ENCODE measurements at places on chromosomes 4 and X.

GRCh38 chr4:25481648-25482047 lies 104.6 kb downstream of the ANAPC4 start:
- no peak for DNase-seq

- DNase-seq = peak; percentile 52
These were observed 1.0 kb downstream of the FAT4 start for GRCh38 chr4:125315576-125316400.

DNA sequence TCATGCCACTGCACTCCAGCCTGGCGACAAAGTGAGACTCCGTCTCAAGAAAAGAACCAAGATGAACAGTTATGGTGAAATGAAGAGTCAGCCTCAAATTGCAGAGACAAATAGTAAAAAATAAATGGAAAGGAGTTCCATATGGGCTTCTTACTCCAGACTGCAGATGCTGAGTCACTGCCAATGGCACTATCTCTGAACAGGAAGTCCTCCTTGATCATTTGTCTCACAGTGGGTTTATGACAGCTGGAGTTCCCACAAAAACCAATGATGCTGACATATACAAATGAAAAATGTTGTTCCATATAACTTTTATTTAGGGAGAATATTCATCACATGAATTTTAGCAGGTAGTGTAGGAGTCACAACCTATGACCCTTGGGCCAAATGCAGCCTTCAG lies 631.6 kb downstream of the PCDH18 start:
- DNase-seq = no peak

GRCh38 chrX:109848461-109849050 lies 115.5 kb upstream of the ACSL4 start:
- no peak for DNase-seq

GRCh38 chrX:2652106-2652505 lies 39.0 kb upstream of the CD99 start:
- no peak for DNase-seq

- DNase-seq = no peak
These were observed 52.3 kb upstream of the LSM6 start for GRCh38 chr4:146123231-146123630.

DNA sequence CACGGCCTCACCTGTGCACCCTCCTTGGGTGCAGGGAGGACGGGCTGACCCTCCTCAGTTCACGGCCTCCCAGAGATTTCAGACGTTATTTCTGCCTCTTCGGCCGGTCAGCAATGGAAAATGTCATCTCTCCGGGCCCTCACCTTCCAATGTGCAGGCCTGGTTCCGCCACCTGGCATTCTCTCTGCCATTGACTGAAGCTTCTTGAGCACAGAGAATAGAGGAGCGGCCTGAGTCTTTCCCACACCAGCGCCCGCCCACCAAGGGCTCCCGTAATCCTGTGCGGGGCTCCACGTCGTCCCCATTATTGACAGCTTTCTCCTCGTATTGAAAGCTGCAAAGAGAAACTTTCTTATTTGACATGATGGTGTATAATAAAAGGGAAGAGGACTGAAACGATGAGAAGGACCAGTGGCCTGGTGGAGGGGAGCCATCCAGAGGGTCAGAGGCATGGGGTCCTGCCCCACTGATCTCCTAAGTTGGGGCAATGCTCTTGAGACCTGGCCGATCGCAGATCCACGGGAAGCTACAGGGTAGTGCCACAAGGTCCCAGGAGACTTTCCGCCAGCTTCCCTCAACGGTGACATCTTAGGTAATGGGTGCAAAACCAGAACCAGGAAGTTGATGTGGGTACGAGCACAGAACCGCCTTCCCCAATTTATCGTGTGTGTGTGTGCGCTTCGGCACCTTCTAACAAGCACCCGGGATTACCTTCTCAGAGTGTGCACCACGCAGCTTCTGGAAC lies 20.6 kb downstream of the HTRA3 start:
- DNase-seq = no peak

DNA sequence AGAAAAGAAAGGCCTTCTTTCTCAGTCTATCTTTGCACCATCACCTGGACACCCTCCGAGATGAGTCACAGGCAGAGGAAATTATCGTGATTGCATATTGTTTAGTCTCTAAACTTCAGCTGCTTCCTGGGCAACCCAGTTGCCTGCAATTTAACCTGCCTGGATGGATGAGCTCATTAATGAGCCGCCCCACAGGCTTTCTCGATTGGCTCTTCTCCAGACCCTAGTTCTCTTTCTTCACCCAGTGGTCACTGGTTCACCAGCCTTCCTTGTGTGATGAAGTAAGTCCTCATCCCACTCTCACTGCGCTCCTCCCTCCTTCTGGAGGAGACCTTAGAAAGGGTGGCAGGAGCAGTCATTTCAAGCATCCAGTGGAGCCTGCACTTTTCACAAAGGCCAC lies 94.4 kb downstream of the SOWAHB start:
- DNase-seq = peak; percentile 91

DNA sequence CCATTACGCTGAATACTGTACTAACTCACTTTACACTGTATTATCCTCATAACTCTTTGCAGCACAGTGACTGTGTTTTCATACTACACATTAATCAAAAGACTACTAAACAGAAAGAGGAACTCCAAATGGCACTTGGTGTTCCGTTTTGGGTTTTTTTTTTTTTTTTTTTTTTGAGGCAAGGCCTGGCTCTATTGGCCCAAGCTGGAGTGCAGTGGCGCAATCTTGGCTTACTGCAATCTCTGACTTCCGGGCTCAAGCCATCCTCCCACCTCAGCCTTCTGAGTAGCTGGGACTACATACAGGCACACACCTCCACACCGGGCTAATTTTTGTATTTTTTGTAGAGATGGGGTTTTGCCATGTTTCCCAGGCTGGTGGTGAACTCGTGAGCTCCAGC lies 10.7 kb downstream of the KLHL8 start:
- no peak for DNase-seq

DNA sequence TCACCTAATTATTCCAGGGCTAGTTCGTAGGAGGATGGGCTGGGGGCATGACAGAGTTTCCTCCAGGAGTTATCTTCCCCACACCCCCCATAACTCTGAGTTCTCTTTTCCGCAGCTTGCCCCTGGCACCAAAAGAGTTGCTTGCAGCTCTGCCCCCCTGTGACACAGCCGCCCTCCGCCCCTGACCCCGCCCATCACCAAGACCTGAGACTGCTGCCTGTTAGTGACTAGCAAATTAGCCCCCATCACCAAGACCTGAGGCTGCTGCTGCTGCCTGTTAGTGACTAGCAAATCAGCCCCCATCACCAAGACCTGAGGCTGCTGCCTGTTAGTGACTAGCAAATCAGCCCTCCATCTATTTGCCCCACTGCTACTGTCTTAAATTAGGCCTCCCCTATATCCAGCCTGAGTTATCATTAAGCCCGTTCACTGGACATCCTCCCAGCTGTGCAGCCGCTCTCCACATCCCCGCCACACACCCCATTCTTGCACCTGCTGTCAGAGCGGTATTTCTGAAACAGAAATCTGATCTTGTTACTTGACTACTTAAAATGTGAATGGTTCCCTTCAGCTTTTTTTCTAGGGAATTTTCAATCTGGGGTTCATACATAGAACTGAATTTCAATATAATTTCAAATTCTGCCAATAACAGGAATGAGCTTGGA lies 1.5 kb upstream of the PAPSS1 start:
- DNase-seq = peak; percentile 12

- DNase-seq = no peak
These were observed 21.9 kb downstream of the TXK start for GRCh38 chr4:48112017-48112667.

GRCh38 chr4:171170671-171171070 lies 642.5 kb upstream of the GALNTL6 start:
- no peak for DNase-seq

- no peak for DNase-seq
These were observed 440.2 kb downstream of the PRR32 start for GRCh38 chrX:127259742-127260141.

- no peak for DNase-seq
These were observed 299.0 kb downstream of the RAPGEF2 start for GRCh38 chr4:159401791-159402380.

- DNase-seq = no peak
These were observed 13.6 kb downstream of the CHST7 start for GRCh38 chrX:46587158-46587557.

- no peak for DNase-seq
These were observed 901.5 kb downstream of the ARAP2 start for GRCh38 chr4:35342833-35343232.

- DNase-seq = no peak
These were observed 159.5 kb upstream of the USP38 start for GRCh38 chr4:143025081-143025704.

- peak; percentile 65 for DNase-seq
These were observed 93.6 kb upstream of the MYOZ2 start for GRCh38 chr4:119041951-119042560.

DNA sequence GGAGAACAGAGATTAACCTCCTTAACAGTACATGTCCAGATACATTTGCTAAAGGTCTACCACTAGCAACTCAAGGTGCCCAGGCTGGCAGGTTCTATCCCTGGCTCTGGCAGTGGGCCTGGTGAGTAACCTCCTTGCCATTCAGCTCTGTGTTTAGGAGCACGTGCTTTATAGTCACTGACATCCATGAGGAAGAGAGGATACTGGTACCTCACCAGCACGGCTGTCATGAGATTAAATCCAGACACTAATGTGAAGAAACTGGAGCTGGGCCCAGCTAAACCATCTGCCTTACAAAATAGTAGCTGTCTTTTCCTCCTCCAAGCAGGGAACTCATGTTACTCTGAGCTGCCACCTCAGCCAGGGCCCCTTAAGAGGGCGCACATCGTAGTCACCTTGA lies 45.3 kb downstream of the GPRASP3 start:
- no peak for DNase-seq

- no peak for DNase-seq
These were observed 13.0 kb downstream of the TRAPPC2 start for GRCh38 chrX:13721371-13721770.

GRCh38 chr4:185881430-185881829 lies 69.4 kb upstream of the SORBS2 start:
- DNase-seq = no peak

- DNase-seq = no peak
These were observed 28.6 kb upstream of the OGT start for GRCh38 chrX:71504346-71504745.

GRCh38 chrX:68084765-68085164 lies 348.5 kb downstream of the OPHN1 start:
- DNase-seq = no peak

- DNase-seq = no peak
These were observed 235.0 kb downstream of the MAML3 start for GRCh38 chr4:139919004-139919403.

- DNase-seq = no peak
These were observed 65.7 kb downstream of the MXRA5 start for GRCh38 chrX:3280706-3281105.

- no peak for DNase-seq
These were observed 18.0 kb downstream of the RUFY3 start for GRCh38 chr4:70739496-70740337.

DNA sequence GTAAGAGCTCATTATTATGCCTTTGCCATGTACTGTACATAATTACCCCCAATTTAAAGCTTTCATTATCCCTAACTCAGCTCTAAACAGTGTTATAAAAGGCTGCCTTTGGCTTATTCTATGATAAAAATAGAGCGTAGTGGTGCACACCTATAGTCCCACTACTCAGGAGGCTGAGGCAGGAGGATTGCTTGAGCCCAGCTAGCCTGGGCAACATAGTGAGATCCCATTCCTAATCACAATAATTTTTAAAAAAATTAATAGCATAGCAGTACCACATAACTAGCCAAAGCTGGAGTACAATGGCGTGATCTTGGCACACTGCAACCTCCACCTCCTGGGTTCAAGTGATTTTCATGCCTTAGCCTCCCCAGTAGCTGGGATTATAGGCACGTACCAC lies 112.4 kb downstream of the PDS5A start:
- no peak for DNase-seq

- no peak for DNase-seq
These were observed 125.2 kb downstream of the STIM2 start for GRCh38 chr4:26985873-26986272.

DNA sequence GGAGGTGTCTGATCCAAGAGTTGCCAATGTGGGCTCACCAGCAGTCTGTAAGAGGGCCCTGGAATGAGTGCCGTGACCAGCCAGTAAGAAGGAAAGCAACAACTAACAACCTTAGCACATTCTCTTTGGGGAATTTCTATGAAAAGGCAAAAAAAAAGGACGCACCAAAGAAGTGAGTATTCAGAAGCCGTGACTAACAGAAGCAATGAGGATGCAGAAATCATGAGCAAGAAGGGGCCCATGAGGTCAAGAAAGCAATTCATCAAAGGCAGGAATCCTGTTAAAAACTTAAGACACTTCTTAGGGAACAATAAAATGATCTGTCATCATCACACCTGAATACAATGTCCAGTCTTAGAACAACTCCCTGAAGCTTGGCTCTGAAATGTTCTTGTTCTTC lies 260.5 kb downstream of the RAPGEF2 start:
- DNase-seq = no peak

GRCh38 chrX:48823053-48823452 lies 3.3 kb upstream of the ERAS start:
- no peak for DNase-seq

DNA sequence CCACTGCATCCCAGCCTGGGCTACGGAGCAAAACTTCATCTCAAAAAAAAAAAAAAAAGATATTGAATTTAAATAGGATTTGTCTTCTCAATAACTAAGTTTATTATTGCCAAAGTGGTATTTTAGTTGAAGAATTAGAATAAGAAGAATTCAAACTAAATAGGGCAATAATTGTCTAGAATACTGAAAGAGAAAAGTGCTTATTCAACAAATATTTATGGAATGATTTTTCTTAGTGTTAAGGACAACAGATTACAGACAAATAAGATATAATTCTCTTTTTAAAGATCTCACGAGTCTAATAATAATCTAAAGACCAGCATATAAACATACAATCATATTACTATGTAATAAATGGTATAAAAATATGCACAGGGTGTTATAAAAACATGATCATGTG lies 33.6 kb upstream of the ZFP42 start:
- no peak for DNase-seq

DNA sequence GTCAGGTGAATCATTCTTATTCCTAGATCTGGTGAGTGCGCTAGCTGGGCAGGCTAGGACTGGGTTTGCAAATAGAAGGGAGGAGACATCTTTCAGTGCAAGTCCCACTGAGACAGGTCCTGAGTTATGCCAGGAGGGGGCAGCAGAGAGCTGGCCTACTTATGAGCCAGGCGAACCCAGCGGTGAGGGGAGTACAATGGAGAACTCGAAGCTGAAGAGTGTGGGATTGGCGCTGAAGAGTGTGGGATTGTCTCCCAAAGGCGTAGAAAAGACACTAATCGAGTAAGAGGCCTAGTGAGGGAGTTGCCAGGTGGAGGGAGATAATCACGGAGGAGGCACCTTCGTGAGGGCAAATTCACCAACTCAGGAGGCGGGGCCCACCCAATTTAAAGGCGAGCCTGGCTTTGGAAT lies 91.7 kb upstream of the CXorf66 start:
- DNase-seq = peak; percentile 25

DNA sequence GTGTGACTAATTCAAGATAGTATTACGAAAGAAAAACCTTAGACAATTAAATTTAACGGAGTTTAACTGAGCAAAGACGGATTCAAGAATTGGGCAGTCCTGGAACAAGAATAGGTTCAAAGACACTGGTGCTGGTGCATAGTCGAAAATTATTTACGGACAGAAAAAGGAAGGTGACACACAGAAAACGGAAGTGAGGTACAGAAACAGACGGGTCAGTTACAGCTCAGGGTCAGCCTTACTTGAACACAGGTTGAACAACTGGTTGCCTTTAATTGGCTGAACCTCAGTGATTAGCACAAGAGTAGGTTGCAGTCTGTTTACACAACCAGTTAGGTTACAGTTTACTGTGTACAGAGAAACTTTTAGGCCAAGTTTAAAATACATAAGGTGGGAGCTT lies 31.5 kb downstream of the KLHL8 start:
- no peak for DNase-seq
